ENCODE measurements at places on chromosomes 1 and 21.

DNA sequence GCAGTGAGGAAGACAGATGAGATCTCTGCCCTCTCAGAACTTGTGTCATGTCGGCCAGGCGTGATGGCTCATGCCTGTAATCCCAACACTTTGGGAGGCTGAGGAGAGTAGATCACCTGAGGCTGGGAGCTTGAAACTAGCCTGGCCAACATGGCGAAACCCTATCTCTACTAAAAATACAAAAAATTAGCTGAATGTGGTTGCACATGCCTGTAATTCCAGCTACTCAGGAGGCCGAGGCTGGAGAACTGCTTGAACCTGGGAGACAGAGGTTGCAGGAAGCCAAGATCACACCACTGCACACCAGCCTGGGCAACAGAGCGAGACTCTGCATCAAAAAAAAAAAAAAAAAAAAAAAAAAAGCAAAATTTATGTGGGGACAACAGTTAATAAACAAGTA is 40.9 kb upstream of the RALGPS2 start:
- DNase-seq: no peak

- DNase-seq: no peak
Measured at GRCh38 chr21:28882345-28882744, 110.3 kb downstream of the LTN1 start.

- DNase-seq: no peak
Measured at GRCh38 chr1:105838071-105838470, 1218.4 kb upstream of the PRMT6 start.

DNA sequence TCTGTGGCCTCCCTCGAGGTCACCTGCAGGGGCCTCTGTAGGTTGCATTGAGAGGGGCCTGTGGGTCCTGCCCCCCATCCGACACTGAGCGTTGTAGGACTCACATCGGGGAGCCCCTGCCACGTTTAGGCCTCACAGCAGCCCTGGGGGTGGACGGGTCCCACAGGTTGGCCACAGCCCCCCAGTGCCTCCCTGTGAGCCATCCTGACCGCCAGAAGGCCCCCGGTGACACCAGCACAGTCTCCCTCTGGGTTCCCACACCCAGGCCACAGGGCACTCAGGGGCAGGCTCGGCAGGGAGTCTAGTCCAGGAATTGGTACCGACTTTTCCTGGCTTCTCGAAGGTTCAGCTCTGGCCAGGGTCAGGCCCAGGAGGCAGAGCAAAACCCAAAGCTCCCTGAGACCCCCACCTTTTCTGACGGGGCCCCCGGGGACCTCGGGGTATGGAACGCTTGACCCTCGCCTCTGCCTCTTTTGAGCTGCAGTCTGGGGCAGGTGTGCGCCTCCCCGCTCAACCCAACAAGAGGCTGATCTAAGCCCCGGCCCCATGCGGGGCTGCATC is 13.9 kb upstream of the POFUT2 start:
- DNase-seq: no peak

- no peak for DNase-seq
Measured at GRCh38 chr1:201648066-201648906, 109.4 kb downstream of the NAV1 start.

Measured in activated CD8-positive, alpha-beta memory T cell treated with anti-CD3 and anti-CD28 coated beads for 48 hours (primary cell).